Left lung (tissue), 14 donors: ENCODE measurements at places on chromosomes 7 and 10.

DNA sequence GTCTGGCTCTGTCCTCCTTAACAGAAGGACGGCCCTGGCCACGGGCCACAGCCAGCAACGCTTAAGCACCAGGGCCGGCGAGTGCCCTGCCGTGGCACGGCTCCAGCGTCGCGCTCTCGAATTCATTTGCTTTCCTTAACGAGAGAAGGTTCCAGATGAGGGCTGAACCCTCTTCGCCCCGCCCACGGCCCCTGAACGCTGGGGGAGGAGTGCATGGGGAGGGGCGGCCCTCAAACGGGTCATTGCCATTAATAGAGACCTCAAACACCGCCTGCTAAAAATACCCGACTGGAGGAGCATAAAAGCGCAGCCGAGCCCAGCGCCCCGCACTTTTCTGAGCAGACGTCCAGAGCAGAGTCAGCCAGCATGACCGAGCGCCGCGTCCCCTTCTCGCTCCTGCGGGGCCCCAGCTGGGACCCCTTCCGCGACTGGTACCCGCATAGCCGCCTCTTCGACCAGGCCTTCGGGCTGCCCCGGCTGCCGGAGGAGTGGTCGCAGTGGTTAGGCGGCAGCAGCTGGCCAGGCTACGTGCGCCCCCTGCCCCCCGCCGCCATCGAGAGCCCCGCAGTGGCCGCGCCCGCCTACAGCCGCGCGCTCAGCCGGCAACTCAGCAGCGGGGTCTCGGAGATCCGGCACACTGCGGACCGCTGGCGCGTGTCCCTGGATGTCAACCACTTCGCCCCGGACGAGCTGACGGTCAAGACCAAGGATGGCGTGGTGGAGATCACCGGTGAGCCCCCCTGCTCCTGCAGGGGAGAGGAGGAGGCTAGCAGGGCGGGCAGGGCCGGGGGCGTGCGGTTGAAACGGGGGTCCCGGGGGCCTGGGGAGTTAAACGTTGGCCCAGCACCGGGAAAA is at the start of gene HSPB1:
TSS of gene HSPB1 (plus strand) at position 327 of the 855 bp plus-strand sequence. CDS start at position 367, 40 bp downstream.
- peak; percentile 96 for DNase-seq

- no peak for DNase-seq
Observed at GRCh38 chr10:112203328-112204076, 19.9 kb upstream of the GPAM start.

DNA sequence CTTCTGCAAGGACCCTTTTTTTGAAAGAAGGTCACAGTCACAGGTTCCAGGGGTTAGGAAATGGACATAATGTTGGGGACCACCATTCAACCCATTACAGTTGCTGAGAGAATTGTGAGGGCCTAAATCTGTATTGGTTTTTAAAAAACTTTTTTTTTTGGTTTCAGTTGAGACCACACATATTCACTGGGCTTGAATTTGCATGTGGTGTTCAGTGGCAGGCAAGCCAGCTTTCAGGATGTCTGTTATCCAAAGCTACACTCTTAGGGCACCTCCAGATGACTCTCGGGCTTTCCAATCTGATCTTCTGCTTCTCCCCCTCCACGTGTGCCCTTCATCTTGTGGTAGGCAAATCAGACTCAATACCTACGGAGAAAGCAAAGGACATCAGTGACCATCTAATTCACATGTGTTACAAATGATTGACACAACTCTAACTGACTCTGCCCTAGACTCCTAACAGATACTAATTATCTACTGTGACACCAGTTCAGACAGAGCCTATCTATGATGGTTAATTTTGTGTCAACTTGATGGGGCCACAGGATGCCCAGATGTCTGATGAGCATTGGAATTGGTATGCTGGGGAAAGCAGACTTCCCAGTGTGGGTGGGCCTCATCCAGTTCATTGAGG is 93.3 kb upstream of the ELMO1 start:
- DNase-seq = no peak

DNA sequence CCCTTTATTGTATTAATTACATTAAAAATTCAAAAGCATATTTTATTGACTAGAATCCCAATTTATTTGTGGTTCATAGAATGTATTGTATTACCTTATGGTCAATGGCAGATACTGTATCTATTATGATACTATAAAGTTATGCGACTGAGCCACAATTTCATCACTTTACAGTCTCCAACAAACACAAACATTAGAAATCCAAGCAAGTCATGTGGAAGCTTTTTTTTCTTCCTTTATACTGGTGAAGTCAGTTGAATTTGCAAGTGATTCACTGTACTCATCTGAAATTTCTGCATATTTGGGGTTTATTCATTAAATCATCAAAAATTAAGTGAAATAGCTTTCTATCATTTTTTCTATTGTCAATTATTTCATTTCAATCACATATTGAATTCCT is 54.3 kb downstream of the BMPER start:
- no peak for DNase-seq

- peak; percentile 9 for DNase-seq
Observed at GRCh38 chr10:35306852-35307251, 29.5 kb upstream of the CCNY start.

GRCh38 chr7:107773027-107773426 is 29.1 kb downstream of the CBLL1 start:
- DNase-seq = no peak

- DNase-seq = no peak
Observed at GRCh38 chr7:131424219-131424822, 96.6 kb downstream of the MKLN1 start.

DNA sequence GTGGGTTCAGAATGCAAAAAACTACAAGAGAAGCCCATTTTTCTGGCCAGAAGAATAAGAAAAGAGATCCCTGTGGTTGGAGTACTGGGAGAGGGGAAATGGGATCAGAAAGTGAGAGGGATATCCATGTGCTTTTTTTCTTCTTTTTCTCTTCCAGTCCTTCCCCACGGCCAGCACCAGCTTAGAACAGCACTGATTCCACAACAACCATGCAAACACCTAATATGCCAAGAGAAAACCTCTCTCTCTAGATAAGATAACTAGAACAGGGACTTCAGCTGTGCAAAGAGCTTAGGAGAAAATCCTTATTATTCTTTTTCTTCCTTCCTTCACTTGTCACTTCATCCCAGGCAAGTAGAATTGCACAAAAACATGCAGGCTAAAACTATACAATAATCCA is 83.5 kb downstream of the ELAPOR2 start:
- no peak for DNase-seq

- no peak for DNase-seq
Observed at GRCh38 chr10:124536496-124537050, 75.0 kb downstream of the LHPP start.

DNA sequence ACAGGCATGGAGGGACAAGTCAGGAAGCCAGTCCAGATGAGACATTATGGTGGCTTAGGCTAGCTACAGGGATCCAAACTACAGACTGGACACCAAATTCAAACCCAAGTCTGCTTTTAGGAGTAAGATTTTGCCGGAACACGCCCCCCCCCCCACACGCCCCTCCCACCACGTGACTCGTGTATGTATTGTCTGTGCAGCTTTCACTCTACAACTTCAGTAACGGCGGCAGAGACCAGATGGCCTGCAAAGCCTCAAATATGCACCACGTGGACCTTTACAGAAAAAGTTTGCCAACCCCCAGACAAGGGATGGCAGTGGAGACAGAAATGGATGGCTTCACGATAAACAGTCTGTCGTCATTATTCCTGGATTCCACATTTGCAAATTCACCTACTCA is 14.5 kb downstream of the HIPK2 start:
- no peak for DNase-seq

DNA sequence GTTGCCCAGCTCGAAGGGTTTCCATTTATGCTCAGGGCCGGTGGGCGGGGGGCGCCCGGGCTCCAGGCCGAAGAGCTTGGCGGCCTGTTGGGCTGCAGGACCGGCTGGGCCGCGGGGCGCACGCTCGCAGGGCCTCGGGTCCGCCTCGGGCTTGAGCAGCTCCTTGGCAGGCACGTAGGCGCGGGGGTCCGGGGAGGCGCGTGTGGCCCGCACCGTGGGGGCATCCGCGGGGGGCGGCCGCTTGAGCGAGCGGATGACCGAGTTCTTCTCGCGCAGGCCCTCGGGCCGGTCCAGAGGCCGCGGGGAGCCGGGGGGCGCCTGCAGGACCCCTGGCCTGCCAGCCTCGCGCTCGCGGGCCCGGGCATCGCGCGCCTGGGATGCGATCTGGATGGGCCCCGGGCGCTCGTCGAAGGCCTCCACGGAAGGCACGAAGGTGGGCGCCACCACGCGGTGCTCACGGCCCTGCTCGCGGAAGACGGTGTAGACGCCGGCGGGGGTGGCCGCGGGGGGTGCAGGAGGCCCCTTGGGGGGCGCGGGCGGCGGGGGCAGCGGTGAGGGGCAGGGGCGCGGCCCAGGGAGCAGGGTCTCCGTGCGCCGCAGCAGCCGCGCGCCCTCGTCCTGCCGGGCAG is 35.2 kb downstream of the TNRC18 start:
- no peak for DNase-seq

- DNase-seq = no peak
Observed at GRCh38 chr10:28845009-28845682, 167.8 kb downstream of the BAMBI start.

- DNase-seq = no peak
Observed at GRCh38 chr10:26843736-26844135, 17.0 kb downstream of the ABI1 start.

DNA sequence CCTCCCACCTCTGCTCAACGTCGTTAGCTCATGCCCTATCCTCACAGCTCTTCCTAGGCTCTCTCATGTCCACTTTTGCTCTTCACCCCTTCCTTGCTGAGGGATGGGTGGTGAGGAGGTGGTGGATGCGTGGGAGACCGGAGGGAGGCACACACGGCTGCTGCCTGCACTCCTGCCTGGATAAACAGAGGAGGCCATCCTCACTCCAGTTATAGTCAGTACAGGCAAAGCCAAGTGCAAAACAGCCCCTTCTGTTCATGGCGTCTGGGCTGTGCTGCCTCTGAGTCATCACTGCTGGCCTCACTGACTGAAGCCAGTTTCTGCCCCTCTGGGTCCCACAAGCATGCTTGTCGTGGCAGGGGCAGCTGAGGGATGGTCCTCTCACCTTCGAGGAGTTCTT is 31.9 kb upstream of the LRRC4 start:
- no peak for DNase-seq

- DNase-seq = no peak
Observed at GRCh38 chr7:115417662-115418061, 495.8 kb downstream of the MDFIC start.

DNA sequence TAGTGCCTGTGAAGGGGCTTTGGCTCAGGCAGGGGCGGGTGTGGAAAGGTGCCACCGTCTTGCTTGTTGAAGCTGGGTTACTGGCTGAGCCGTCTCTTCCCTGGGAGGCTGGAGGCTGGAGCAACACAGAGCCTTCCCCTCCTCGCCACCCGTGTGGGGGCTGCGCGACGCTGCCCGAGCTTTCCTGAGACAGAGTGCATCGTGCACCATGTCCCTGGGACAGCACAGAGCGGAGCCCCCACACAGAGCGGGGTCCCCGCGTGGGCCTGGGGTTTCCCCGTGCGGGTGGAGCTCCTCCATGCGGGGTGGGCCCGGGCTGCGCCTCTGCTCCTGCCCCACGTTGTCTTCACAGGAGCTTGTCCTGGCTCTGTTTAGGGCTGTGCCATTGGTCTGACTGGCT is 69.9 kb downstream of the INPP5A start:
- no peak for DNase-seq

DNA sequence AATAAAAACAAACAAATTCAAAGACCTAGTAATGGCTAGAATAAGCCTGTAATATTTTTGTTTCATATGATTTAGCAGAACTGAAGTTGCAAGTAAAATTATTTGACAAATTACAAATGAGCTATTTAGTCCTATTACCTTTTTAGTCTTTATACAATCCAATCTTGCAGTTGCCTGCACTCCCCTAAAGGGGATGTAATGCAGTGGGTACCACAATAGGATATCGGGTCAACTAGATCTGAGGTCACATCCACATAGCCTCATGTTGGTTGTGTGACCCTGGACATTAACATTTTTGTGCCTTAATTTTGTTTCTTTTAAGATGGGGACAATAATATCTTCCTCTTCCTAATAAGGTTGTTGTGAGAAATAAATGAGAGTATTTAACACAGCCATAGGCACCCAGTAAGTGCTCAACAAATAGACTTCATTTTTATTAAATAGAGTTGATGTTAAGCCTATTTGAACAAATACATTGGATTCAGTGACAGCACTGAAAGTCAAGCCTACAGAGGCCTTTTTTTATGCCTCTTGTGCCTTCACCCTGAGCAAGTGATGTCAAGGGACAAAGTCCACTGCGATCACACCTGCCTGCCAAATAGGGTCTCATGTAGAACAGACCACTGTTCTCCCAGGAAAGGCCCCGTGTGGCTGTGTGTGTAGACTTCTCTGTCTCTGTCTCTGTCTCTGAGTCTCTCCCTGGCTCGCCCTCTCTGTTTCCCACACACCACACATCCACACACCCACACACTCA is 124.8 kb downstream of the EVX1 start:
- DNase-seq = no peak

GRCh38 chr10:87761892-87762291 is 56.1 kb downstream of the ATAD1 start:
- no peak for DNase-seq

DNA sequence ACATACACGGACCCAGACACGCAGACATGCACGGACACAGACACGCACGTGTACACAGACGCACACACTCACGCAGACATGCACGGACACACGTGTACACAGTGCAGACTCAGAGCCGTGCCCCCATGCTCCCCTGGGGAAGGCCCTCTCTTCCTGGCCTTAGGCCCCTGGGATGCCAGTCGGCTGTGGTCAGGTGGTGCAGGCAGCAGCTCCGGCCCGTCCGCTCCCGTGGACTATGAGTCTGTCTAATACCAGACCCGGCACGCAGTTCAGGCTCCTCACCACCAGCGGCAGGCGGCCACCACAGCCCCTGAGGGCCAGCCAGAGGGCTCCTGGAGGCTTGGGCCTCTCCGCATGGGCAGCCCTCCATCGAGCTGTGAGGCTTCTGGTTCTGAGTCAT is 52.0 kb upstream of the NKX6-2 start:
- no peak for DNase-seq

GRCh38 chr7:30523466-30523865 is 18.8 kb upstream of the GGCT start:
- DNase-seq = no peak

DNA sequence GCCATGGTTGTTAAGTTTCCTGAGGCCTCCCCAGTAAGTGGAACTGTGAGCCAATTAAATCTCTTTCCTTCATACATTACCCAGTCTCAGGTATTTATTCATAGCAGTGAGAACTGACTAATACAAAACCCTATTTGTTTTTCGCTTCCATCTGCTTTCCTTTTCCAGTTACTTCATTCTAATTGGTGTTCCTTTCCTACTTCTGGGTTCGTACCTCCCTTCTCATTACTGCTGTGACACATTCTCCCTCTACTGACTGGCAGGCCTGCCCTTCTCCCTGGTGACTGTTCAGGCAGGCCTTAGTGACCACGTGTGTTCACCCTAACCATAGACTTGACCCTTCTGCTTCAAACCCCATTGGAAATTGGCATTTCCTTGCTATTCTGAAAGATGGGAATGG is 37.7 kb downstream of the MTURN start:
- DNase-seq = no peak

GRCh38 chr10:68601501-68602265 is 41.5 kb downstream of the TET1 start:
- DNase-seq = no peak
